ENCODE measurements at places on chromosomes 13 and 19. TPM values are rescaled to one million over a fixed set of nuclear protein-coding genes. Genes with fewer than 3 reads are reported as not detected.

PSG4 gene
- total RNA-seq = not detected

KRTDAP gene
- not detected for total RNA-seq

IGFL4 gene
- total RNA-seq = 0.25 TPM

PTGIR gene
- 0.35 TPM for total RNA-seq

ACTN4 gene
- 465 TPM for total RNA-seq

MED16 gene
- 67.2 TPM for total RNA-seq

CLIP3 gene
- 7.1 TPM for total RNA-seq

P2RY11 gene
- total RNA-seq = 19.4 TPM

GRIK5 gene
- 9.1 TPM for total RNA-seq

RFXAP gene
- 10.5 TPM for total RNA-seq

GRCh38 chr19:40989453-40989852 is 1.6 kb upstream of the CYP2B6 start:
- no peak for DNase-seq

DNA sequence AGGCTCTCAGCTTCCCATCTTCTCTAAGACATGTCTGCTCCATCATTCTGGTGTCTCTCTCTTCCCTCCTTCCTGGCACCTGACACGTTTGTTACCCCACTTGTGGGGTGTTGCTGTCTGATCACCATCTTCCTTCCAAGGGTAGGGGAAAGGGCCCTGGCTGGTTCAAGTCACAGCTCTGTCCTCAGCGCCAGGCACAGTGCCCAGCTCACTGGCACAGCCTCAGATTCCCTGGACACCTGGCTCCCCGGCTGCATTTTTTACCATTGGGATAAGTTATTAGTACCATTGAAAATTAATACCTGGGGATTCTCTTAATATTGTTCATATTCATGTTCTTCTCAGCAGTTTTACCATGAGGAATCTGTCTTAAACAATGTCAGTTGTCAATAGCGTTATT is 50.8 kb upstream of the LDLR start:
- DNase-seq = no peak

- DNase-seq = no peak
Observed at GRCh38 chr13:77833331-77833863, 85.2 kb downstream of the EDNRB start.

GRCh38 chr13:27496536-27497273 is 46.3 kb upstream of the MTIF3 start:
- DNase-seq = no peak

DNA sequence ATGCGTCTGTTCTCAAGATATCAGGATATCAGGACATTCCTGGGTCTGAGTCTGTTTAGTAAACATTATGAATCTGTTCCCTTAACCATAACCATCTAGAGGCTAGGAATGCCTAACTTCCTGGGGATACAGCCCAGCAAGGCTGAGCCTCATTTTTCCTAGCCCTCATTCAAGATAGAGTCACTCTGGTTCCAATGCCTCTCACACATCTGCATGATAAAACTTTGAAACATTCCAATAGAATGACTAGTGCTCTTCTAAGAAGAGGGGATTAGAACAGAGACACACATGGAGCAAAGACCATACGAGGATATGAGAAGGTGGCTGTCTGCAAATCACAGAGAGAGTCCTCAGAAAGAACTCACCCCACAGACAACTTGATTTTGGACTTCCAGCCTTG is 20.6 kb upstream of the CABP5 start:
- no peak for DNase-seq

GRCh38 chr13:114124921-114125320 is 7.5 kb downstream of the RASA3 start:
- no peak for DNase-seq

GRCh38 chr19:39778763-39779162 is at the start of gene LEUTX:
LEUTX (plus strand) TSS chr19:39778854; CDS start chr19:39778921, 67 bp downstream.
- DNase-seq = no peak

- no peak for DNase-seq
Observed at GRCh38 chr13:79869326-79869725, 388.4 kb downstream of the NDFIP2 start.

DNA sequence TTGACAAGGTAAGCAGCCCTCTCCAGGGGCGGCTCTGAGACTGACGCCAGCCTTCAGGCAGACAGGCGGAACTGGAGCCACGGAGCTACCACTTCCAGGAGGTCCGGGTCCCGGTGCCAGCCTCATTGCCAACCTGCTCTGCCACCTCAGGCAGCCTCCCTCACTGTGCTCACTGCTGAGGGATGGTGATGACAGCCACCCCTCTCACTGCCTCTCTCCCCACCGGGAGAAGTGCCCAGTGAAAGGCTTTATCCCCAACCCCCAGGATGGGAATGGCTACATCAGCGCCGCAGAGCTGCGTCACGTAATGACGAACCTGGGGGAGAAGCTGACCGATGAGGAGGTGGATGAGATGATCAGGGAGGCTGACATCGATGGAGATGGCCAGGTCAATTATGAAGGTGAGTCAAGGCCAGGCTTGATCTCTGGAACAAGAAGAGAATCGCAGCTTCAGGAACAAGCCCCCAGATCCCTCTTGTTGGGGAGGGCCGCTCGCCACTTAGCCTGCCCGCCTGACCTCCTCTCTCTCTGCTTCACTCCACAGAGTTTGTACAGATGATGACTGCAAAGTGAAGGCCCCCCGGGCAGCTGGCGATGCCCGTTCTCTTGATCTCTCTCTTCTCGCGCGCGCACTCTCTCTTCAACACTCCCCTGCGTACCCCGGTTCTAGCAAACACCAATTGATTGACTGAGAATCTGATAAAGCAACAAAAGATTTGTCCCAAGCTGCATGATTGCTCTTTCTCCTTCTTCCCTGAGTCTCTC is 7.6 kb downstream of the CALM3 start:
- no peak for DNase-seq

GRCh38 chr19:42166316-42166715 is 34.1 kb upstream of the POU2F2 start:
- no peak for DNase-seq

GRCh38 chr19:52453324-52454094 is at the start of gene ZNF578:
ZNF578 (plus strand) TSS chr19:52453553; CDS start chr19:52501846, 48,293 bp downstream.
- peak; percentile 92 for DNase-seq

GRCh38 chr19:34184880-34185491 is 12.7 kb downstream of the LSM14A start:
- DNase-seq = no peak

DNA sequence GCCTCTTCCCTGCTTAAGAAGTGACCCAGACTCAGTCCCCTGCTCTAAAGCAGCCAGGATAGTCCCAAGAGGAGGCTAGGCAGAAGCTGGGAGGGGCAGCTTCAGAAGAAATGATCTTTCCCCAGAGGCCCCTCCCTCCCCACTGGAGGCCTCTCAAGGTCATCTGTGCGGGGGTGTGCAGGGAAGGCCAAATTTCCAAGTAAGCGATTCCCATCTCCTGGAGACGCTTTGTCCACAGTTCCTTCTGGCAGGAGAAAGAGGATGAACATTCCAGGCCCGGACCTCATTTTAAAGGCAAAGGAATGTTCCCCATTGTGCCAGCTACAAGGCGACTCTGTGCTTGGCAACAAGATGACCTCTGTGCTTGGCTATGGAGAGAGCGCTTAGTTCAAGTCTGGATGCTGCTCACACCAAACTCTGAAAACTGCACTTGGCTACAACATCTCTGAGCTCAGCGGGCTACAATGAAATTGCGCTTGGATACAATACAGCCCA is 23.5 kb downstream of the COL5A3 start:
- DNase-seq = peak; percentile 52

DNA sequence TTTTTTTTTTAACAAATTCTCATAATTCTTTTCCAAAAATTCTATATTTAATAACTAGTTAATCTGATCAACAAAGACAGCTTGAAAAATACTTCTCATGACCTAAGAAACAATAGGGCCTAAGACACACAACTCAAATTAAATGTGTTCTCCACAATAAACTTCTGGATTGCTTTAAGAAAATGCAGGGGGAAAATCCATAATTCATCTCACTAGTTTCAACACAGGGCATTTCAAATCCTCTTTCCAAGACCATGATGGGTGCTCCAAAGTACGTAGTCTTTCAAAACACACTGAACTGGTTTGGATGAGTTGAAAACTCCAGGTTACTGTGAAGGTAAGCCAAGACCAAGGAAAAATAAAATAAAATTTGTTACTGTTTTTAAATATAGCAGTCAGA is 62.6 kb downstream of the DCLK1 start:
- no peak for DNase-seq

DNA sequence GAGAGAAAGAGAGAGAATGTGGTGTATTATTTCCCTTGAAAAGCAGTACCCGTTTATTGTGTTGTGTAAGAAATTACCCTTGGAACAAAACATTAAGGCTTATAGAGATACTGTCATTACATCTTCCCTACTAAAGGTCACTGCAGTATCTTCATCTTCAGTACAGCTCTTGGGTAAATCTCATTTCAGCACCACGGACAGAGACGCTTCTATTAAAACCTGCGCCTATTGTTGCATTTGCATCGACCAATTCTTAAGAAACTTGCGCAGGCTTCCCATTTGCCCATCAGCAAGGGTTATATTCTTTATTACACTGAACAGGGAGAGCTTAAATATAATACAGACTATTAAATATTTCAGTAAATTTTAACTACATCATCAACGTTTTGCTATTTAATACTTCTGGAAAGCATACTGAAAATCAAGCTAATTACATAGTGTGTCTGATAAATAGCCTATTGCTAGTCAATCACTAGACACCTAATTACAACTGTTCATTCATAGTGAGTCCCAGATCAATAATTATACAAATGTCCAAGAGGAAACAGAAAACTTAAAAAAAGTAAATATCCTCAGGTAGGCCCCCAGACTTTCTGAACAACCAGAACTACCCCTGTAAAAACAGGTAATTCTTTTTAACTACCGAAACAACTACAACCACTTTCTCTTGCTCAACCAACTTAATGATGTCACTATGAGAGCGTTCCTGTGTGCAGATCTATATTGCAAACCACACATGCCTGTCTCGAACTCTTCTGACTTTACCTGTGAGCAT is 350.6 kb downstream of the LIG4 start:
- peak; percentile 88 for DNase-seq

- DNase-seq = peak; percentile 69
Observed at GRCh38 chr13:77919246-77919920, 752 bp upstream of the EDNRB start.

- DNase-seq = peak; percentile 81
Observed at GRCh38 chr19:4456476-4456842, 1.1 kb downstream of the UBXN6 start.

DNA sequence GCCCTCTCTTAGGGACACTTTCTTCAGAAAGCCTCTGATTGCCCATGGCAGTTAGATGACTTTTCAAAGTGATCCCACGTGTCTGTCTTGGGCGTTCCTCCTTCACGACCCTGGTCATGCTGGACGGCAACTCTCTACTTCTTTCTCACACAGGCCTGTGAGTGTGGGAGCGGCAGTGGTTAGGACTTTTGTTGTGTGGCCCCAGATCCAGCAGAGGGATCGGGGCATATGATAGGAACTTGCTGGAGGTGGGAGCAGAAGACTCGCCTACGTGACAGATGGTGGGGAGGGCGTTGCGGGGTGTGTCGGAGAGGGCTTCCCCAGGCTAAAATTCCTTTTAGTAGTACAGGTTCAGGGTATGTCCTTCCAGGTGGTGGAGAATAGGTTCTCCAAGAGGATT is 289.5 kb upstream of the MAB21L1 start:
- DNase-seq = no peak

GRCh38 chr13:113456116-113456702 is 2.9 kb upstream of the ADPRHL1 start:
- no peak for DNase-seq

DNA sequence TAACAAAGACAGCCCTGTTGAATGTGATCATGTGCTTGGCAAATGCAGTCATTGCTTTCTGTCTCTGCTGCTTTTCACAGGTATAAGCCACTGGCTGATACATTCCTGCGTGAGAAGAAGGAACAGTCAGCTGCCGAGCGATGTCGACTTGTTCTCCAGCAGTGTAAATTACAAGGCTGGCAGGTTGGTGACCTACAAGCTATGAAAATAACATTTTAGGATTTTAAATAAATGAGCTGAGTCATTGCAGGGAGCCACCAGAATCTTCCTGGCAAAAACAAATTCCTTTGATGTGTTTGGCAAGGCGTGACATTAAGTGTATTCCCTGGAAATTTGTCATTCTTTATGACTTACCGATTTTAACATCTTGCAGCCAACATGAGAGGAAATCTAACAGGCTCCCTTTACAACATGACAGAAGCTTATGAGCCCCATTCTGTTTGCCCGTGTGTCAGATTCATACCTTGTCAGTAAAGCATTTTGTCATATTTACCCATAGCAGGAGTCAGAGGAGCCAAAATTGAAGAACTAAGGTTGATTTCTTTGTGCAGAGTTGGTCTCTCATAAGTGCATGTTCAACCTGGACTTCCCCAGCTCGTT is 471.4 kb downstream of the MYO16 start:
- DNase-seq = no peak

DNA sequence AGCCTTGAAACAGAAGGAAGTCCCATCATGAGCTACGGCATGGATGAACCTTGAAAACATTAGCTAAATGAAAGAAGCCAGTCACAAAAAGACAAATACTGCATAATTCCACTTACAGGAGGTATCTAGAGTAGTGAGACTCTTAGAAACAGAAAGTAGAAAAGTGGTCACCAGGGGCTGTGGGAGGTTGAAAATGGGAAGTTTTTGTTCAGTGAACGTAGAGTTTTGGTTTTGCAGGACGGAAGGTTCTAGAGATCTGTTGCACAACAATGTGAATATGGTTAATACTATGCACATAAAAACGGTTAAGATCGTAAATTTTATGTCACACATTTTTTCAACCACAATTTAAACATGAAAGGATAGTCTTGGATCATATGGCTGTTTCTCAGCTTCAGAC is 11.9 kb upstream of the SLC10A2 start:
- no peak for DNase-seq

DNA sequence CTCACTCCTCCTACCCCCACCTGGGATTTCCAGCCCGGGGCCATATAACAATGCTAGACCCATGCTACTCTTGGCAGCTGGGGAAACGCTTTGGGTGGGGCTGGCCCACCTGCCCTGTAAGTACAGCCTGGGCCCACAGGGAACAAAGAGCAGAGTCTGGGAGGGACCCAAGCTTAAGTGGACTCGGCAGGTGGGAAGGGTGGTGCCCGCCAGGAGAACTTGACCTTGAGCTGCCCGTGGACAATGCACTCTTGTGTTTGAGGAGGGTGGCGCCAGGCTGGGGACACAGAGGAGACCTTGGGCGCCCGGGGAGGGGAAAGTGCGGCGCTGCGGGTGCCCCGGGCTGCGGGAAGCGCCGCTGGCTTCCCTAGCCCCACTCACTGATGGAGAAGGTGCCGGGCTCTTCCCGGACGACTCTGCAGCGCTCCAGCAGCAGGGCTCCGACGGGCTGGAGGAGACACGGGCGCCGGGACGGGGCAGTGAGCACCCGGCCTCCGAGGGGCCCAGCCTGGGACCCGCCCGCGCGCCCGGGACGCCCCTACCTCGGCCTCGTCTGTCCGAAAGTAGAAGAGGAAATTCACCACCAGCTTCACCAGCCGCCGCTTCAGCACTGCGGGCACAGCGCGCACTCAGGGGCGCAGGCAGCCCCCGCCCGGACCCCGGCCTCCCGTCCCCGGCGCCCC is 607 bp downstream of the PLEKHJ1 start:
- DNase-seq = no peak
